ENCODE measurements at places on chromosomes 13 and 19. TPM values are rescaled to one million over a fixed set of nuclear protein-coding genes. Genes with fewer than 3 reads are reported as not detected.

The PGLYRP2 gene
- polyA plus RNA-seq, result not detected

The ETV2 gene
- 0.84 TPM for polyA plus RNA-seq

The LACC1 gene
- 4.2 TPM for polyA plus RNA-seq

The ZNF470 gene
- 2.1 TPM for polyA plus RNA-seq

The CPB2 gene
- polyA plus RNA-seq, result not detected

The ZNF497 gene
- 1.1 TPM for polyA plus RNA-seq

The MIA gene
- polyA plus RNA-seq, result 0.47 TPM

The MAP2K7 gene
- polyA plus RNA-seq, result 13.0 TPM

The TSPAN16 gene
- not detected for polyA plus RNA-seq

The BICRA gene
- 1.4 TPM for polyA plus RNA-seq

The ZNF20 gene
- 1.8 TPM for polyA plus RNA-seq

The HIPK4 gene
- 0.23 TPM for polyA plus RNA-seq

- DNase-seq, result no peak
Measured at GRCh38 chr13:59665732-59666131, 498.0 kb downstream of the DIAPH3 start.

- DNase-seq, result no peak
Measured at GRCh38 chr19:13979244-13979615, 26.9 kb downstream of the RFX1 start.

GRCh38 chr19:30479231-30479630 is 107.0 kb downstream of the ZNF536 start:
- DNase-seq, result peak; percentile 60

DNA sequence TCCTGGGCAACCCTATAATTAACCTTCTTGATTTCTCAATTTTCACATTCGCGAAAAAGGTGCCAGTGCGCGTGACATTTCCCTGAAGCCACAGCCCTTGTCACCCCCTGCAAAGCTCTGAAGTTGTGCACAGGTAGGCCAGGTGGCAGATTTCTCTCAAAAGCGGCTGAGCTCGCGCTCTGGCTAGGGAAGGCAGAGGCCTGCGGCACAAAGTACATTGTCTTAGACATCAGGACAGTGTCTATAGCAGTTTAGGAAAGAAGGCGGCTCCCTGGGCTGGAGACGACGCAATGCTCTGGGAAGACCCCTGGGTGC is 42.9 kb upstream of the ZNF14 start:
- DNase-seq, result no peak

DNA sequence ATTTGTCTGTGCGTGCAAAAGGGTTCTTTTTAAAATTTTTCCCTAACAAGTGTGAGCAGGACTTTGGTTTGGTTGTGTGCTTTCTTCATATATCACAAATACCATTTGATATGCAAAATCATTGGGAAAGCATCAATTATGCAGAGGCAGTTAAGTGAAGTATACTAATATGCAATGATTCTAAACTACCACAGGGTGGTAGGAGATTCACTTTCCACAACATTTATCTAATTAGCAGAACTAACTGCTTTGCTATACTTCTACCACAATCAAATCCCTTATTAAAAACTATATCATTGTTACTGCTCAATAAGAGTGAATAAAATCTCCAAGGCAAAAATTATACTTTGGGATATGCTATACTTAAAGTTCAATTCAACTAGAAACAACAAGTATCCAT is 2738.9 kb upstream of the PCDH20 start:
- peak; percentile 4 for DNase-seq

GRCh38 chr19:18291019-18291524 is 9.7 kb upstream of the JUND start:
- DNase-seq, result peak; percentile 63

DNA sequence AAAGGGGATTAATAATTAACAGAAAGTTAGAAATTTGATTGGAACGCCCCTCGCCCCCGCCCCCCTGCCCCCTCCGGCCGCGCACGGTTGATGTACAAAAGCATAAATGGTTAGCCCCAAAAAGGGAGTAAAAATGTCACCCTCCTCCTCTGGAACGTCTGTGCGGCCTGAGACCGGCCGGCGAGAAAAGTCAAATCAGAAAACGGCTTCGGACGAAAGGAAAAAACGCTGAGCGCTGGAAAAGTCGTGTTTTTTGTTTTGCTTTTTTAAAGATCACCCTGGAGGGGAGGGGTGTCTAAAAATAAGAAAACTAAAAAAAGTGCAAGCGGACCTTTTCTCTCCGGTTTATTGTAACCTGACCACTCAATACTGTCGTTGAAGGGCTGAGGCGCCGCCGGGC is 13.2 kb downstream of the MEX3D start:
- DNase-seq, result no peak

DNA sequence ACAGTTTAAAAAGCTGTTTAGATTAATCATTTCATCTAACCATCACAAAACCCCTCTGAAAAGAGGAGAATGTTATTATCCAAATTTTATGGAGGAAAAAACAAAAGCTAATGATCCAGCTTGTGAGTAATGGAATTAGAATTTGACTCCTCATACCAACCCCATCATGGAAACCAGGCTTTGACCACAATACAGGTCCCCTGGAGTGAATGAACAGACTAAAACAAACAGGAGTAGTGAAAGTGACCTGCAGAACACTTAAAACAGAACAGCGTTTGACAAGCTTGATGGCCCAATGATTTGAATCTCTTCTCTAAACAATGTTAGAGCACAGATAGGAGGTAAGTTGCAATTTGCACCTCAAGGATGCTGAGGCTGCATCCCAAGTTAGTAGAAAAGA is 230.0 kb downstream of the DCT start:
- DNase-seq, result no peak

DNA sequence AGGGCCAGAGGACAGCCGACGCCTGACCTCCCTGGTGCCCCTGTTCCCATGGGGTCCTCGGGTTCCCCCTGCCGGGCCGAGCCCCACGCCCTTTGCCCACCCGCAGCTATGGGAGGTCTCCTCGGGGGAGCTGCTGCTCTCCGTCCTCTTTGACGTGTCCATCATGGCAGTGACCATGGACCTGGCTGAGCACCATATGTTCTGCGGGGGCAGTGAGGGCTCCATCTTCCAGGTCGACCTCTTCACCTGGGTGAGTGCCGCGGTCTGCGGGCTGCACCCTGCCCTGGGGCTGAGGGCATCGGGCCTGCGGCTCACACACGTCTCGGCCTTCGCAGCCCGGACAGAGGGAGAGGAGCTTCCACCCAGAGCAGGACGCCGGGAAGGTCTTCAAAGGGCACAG is 6.6 kb downstream of the WDR18 start:
- no peak for DNase-seq

- no peak for DNase-seq
Measured at GRCh38 chr19:38922482-38922881, 8.1 kb downstream of the SARS2 start.

DNA sequence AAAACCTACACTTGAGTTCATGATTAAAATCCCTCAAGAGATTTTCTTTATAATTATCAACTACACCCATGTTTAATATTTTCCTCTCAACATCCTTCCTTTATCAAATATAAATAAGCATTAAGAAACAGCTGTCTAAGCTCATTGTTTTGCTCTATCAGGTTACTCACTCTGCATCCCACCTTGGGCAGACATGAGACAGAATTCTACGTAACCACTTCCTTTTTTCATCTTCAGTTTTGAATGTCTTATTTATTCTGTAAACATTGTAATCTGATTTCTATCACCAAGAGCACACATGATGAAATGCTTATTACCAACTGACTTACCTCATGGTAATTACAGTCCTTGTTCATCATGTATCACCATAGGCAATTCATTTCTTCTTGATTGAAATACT is 1256.6 kb upstream of the ATXN8OS start:
- DNase-seq, result no peak

DNA sequence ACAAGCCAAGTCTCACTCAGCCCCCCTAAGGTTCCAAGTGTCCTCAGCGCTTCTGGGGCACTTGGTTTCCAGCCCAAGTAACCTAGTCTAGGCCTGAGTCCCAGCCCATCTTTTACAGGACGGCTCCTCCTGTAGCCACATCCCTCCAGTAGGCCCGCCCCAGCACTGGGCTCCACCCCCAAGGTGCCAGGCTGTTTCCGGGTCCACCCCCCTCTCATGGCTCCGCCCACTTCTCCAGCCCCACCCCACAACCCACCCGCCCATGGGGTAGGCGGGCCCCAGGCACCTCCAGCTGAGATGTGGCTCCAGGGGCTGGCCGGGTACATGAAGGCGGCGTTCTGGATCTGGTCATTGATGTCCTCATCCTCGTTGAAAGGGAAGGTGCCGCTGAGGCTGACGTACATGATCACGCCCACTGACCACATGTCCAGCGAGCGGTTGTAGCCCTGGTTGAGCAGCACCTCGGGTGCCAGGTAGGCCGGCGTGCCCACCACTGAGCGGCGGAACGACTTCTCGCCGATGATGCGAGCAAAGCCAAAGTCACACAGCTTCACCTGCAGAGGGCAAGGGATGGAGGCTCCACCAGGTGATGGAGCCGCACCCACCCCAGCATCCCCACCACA is 17.2 kb upstream of the DACT3 start:
- peak; percentile 89 for DNase-seq

DNA sequence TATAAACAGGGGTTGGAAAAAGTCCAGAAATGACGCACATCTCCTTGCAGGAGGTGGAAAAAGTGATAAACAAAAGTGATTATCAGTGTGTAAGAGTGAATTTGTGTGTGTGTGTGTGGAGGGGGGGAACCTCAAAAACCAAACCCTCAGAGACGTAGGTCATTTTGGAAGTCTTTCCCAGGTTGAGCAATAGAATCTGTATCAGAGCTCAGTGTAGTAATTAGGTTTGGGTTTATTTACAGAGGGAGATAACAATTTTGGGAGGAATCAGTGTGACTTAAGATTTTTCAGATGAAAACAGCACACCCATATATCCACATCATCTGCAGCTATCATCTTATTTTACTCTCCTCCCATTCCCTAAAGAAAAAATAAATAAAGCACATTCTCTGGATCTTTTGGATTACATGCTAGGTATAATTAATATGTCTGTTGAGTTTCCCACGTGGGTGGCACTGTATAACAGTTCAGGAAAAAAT is 406.4 kb downstream of the FGF9 start:
- no peak for DNase-seq

All from SK-N-SH (cell line).